Stimulated activated CD4-positive, alpha-beta T cell treated with anti-CD3 and anti-CD28 coated beads, Interleukin-15, amount 100 ng/mL, for 24 hours (primary cell): ENCODE measurements at places on chromosomes 12 and 14.

DNA sequence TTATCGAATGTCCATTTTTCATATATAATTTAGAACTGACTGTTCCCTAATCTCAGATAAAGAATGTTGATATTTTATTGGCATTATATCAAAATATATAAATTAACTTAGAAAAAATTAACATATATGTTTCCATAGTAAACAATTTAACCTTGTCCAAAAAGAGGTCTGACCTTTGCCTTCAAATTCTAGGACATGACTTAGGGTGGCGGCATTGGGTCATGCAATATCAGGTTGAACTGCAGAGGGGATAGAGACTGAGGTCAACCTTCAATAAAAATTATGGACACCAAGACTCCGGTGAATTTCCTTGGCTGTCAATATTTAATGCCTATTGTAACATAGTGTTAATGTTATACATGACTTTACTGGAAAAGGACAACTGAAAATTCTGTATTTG lies 199.8 kb downstream of the RPL10L start:
- no peak for DNase-seq

GRCh38 chr14:59438195-59438647 lies 27.0 kb downstream of the GPR135 start:
- DNase-seq: no peak

DNA sequence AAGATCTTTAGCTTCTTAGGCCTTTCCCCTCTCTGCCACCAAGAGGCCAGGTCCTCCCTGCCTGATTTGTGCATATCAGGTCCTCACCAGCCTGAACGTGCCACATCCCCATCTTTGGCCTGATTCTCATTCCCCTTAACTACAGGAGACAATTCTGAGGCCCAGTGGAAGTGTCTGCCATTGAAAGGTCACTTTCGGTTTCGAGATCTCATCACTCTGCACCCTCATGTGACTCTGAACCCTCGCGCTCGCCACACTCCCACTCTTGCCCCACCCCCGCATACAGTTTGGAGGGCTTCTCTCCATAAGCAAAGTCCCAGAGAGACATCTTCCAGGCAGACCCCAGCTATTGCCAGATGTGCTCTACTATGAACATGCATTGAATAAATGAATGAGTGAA lies 189.0 kb downstream of the NTF3 start:
- no peak for DNase-seq

DNA sequence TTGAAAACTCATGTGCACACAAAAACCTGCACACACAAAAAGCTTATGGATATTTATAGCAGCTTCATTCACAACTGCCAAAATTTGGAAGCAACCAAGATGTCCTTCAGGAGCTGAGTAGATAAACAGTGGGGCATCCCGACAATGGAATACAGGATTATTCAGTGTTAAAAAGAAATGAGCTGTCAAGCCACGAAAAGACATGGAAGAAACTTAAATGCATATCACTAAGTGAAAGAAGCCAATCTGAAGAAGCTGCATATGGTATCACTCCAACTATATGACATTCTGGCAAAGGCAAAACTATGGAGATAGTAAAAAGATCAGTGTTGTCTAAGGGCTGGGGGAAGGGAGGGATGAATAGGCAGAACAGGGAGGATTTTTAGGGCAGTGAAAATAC lies 5.2 kb upstream of the TPCN1 start:
- no peak for DNase-seq

DNA sequence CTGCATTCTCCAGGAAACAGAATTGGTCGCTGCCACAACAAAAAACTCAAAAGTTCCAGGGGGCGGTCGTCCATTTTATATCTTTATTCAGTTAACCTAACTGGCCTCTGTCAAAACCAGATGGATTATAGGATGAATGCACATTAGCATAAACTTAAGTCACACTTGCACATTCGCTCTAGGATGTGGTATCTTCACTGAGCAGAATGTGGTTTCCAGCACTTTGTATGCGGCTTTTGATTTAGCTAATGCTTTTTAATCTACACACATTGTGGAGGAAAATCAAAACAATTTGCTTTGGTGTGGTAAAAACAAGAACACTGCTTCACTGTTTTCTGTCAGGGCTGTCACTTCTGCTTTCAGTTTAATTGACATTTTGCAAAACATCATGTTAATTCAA lies 4.5 kb downstream of the TAS2R50 start:
- peak; percentile 33 for DNase-seq

DNA sequence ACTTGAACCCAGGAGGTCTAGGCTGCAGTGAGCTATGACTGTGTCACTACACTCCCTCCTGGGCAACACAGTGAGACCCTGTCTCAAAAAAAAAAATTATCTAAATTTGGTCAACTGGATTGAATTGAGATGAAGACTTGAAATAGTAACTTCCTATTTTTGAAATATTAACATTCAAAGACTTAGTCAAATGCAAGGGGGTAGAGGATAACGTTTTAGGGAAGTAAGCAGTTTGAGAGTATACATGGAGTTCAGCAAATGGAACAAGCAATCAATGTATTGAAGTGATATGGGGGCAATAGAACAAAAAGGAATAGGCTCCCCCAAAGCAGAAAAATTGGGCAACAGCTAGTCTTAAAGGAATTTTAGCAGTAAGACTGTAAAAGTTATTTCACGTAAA lies 4.6 kb upstream of the MFAP5 start:
- DNase-seq: no peak

DNA sequence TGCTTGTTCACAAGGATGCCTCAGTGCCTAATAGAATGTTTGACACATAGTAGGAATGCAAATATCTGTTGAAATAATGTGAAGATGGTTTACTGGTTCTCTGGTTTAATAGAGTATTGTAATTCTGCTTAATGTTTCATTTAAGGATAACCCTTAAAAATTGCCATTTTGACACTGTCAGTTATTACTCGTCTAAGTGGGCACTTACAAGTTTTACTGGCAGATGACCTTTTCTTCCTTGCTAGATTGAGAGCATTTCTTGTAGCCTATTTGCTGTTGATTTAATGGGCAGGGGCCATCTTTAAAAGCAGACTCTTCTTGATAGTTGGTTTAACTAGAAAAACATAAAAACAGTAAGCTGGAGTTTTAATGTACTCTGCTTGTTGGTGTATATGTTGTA lies 1.9 kb downstream of the TMEM263 start:
- DNase-seq: no peak

- peak; percentile 19 for DNase-seq
Observed at GRCh38 chr14:106395456-106396050, 869.2 kb downstream of the TMEM121 start.

DNA sequence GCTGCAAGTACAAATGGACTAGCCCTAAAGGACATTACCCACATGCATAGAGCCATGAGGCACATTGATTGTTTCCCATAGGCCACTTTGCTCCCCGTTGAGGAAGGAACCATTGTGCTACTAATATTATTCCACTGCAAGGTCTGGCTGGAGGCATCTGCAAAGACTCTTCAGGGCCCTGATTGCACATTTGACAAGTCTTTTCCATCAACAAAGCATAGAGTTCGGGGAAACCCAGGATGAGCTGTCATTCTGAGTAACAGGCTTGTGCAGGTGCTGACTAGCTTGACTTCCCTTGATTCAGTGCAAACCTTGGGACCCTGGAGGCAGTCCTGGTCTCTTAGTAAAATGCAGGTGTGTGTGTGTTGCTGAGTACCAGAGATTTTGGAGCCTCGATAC lies 73.8 kb downstream of the SUSD6 start:
- DNase-seq: peak; percentile 79

DNA sequence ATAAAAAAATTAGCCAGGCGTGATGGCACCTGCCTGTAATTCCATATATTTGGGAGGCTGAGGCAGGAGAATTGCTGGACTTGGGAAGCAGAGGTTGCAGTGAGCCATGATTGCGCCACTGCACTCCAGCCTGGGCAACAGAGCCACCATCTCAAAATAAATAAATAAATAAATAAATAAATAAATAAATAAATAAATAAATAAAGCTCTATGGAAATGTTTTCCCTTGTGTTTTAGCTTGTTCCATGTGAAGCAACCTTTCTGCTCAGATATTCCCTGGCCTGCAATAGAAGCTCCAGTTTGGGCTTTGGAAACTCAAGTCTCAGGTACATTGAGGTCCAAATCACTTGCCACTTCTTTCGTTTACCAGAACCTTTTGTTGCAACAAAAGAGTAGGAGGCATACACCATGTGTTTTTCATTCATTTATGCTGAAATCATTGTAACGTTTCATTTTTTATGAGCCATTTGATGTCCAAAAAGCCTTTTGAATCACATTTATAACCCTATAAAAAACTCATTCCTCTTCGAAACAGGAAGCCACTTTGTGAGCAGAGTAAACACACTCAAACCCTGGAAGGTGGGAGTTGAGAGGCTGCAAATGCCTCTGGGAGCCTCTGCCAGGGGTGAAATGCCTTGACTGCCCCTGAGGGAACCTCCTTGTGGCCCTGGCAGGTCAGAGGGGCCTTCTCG lies 376.6 kb upstream of the TBX3 start:
- no peak for DNase-seq

- DNase-seq: no peak
Observed at GRCh38 chr12:638953-639557, 24.2 kb downstream of the NINJ2 start.
